T-helper 1 cell (primary cell): ENCODE measurements at places on chromosomes 5 and 9.

GRCh38 chr5:60507687-60508086 is 192.3 kb downstream of the DEPDC1B start:
- DNase-seq = no peak

GRCh38 chr5:50958852-50959457 is 292.5 kb downstream of the PARP8 start:
- no peak for DNase-seq

DNA sequence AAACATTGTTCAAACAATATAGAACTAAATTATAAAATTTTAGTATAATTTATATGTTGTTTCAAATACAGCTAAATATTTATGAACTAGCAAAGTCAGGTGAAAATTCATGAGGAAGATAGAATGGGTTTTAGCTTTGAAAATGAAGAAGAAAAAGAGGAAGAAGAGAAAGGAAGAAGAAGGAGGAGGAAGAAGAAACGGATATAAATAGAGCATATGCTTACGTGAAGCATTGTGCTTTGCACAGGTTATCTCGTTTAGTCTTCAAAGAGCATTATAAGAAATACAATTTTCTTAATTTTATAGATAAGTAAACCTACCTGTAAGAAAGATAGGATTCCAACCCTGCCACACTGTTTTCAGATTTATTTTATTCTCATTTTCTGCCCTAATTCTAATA is 620.6 kb upstream of the DAB2 start:
- no peak for DNase-seq

DNA sequence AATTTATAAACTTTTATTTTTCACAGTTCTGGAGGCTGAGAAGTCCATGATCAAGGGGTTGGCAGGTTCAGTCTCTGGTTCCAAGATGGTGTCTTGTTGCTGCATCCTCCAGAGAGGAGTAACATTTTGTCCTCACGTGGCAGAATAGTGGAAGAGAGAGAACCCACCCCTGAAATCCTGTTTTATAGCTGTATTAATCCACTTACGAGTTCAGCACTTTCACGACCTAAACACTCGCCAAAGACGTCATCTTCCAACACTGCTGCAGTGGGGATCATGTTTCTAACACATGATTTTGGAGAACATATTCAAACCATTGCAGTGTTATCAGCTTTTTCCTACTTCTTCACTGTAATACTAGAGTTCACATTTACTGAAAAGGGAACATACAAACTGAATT is 233.0 kb upstream of the ATP10B start:
- no peak for DNase-seq

GRCh38 chr5:73370640-73371583 is 77.7 kb downstream of the FOXD1 start:
- DNase-seq = no peak

GRCh38 chr5:140965905-140966292 is 377 bp upstream of the PCDHAC2 start:
- no peak for DNase-seq
